Activated CD4-positive, alpha-beta T cell treated with anti-CD3 and anti-CD28 coated beads, Interleukin-2, amount 50 U/mL, for 16 hours (primary cell): ENCODE measurements at places on chromosomes 7 and 10.

DNA sequence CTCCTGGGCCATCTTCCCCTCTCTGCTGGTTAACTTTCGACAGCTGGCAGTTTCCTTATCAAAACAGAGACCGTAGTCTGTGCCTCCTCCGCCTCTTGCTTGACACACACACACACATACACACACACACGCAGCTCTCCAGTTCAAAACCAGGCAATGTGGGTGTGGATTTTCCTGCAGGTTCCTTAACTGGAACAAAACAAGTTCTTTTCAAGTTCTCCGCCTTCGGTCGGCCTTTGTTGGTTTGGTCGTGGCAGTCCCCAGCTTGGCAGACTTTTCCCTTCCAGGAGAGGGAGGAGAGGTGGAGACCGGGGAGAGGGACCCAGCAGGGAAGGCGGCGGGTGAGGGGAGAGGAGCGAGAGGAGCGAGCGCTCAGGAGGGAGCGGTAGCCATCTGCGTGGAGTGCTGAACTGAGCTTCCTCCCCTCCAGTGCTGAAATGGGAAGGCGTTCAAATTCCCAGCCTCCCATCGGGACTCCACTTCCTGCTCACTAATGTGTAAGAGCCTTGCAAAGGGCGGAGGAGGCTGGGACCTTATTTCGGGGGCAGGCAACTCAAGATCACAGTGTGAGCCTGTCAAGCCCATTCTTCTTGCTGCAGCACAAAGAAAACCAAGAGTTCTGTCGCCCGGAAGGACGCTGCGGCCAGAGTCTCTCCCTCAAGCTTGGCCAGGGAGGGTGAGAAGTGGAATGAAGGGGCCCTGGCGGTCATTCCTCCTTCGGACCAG is 120.6 kb downstream of the PRPF18 start:
- no peak for DNase-seq

DNA sequence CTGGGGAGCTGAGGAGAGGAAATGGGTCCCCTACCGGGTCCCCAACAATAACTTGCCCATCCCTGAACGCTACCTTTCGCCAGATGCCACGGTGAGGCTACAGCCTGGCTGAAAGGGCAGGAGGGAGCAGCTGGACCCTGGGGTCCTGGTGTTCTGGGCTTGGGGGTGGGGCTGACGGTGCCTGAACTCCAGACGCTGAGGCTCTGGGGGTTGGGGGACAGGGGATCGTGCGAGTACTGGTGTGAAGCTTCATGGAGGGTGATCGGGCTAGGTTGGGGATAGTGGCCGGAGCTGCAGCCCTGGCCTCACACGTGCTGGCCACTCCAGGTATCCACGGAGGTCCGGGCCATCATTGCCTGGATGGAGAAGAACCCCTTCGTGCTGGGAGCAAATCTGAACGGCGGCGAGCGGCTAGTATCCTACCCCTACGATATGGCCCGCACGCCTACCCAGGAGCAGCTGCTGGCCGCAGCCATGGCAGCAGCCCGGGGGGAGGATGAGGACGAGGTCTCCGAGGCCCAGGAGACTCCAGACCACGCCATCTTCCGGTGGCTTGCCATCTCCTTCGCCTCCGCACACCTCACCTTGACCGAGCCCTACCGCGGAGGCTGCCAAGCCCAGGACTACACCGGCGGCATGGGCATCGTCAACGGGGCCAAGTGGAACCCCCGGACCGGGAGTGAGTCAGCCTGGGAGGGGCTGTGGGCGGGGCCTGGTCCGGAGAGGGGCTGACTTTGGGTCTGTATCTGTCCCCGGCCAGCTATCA is 8.3 kb downstream of the AEBP1 start:
- no peak for DNase-seq

- DNase-seq: no peak
Measured at GRCh38 chr7:148159331-148159730, 431.2 kb upstream of the C7orf33 start.

DNA sequence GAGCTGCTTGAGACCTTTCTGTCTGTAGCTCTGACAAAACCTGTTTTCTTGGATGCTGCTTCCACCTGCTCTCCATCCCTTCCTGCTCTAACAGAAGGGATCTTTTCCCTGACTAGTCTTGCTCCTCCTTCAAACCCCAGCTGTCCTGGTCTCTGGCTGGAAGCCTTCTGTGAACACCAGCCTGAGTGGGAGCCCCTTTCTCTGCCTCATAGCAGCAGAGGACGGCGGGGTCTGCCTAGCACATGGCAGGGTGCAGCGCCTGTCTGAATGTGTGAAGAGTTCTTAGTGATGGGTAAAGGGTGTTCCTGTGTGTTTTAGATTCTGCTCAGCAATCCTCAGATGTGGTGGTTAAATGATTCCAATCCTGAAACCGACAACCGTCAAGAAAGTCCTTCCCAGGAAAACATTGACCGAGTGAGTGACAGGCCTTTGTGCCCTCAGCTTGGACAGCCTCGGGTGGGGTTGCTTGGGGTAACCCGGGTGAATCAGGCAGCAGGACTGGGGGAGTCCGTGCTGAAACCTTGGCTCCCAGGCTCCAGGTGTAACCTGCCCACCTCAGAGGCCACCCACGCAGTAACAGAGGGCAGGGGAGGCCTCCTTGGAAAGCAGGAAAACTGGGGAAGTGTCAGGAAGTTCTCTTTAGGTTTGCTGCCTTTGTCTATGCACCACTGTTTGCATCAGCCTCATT is 34.1 kb downstream of the NUB1 start:
- DNase-seq: no peak

- no peak for DNase-seq
Measured at GRCh38 chr10:33482486-33482885, 148.0 kb upstream of the NRP1 start.

DNA sequence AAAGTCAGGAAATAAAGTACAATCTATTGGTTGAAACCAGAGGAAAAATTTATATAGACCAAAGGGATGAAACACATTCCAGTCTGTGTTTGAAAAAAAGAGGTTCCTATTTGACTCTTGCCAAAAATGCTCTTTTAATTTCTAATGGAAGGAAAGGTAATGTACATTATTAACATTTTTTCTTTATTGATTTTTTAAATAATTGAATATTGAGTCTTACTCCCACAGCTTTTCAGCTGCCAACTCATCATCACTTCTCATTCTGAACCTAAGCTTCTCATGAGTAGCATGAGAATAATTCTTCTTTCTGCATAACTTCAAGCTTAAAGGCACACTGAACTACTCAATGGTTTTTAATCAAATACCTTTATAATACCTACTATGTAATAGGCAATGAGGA is 49.8 kb upstream of the FHIP2A start:
- DNase-seq: no peak

- no peak for DNase-seq
Measured at GRCh38 chr7:33400214-33400538, 270.8 kb downstream of the BBS9 start.

DNA sequence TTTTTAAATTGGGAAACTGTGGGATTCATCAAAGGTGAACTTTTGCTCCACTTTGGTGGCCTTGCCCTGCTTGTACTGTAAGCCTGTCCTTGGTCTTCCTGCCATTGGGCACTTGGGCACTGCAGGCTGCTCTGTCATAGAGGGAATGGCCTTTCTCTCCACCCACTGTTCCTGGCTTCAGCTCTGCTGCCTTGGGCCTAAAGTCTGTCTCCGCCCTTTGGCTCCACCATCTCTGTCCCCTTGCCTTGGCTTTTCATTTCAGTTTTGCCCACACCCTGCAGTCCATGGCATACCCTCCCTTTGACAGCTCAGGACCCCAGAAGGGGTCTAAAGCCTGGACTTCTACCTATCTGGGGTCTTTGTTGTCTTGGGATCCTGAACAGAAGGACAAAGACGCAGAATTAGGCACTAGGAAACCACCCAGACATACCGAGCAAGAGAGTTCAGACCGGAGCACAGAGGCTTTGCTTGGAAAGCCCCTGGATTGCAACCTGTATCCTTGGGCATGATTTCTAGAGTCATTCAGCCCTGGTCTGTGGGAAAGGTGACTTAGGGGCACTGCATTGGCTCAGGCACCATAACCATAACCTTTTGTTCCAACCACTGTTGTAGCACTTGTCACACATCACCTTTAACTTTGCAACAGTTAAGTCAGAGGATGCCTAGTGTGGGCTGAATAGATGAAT is 5.2 kb upstream of the ARHGAP22 start:
- no peak for DNase-seq

DNA sequence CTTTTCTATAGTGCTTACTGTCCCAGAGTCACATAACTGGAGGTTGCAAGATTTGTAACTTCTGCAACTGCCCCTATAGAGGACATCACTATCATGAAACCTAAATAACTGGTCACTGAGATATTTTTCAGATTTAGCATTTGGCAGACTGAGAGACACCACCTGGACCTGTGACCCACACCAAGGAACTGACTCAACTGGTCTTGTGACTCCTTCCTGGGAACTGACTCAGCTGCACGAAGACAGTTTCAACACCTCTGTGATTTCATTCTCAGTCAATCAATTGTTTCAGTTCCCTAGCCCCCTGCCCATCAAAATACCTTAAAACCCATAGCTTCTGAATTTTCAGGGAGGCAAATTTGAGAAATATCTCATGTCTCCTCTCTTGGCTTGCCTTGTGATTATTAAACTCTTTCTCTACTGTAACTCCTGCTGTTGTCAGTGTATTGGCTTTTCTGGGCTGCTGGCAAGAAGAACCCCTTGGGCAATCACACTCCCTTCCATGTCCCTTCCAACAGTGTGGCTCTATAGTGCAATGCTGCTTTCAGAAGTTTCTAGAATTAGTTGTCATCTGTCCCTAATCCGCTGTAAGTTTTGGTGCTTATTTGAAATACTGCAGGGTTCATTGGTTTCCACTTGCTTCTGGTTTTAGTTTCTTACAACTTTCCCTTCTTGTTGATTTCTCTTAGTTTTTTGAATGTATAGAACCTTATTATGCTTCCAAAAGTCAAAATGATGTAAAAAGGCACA is 127.8 kb upstream of the ADCY1 start:
- peak; percentile 41 for DNase-seq
